Mesangial cell (primary cell): ENCODE measurements at places on chromosomes 3 and 15. TPM values are rescaled to one million over a fixed set of nuclear protein-coding genes. Genes with fewer than 3 reads are reported as not detected.

The AADACL2 gene
- not detected in 2 replicates for total RNA-seq

The RTP4 gene
- 0.89 TPM in 1 of 2 replicates, not detected in the other for total RNA-seq

The RLBP1 gene
- not detected in 2 replicates for total RNA-seq

The GABRR3 gene
- total RNA-seq = not detected in 2 replicates

The PFN2 gene
- total RNA-seq = 81.3 and 87.5 TPM in 2 replicates

The CDAN1 gene
- 9.0 and 10.3 TPM in 2 replicates for total RNA-seq

The PLCB2 gene
- total RNA-seq = 0.81 and 2.2 TPM in 2 replicates

The BCHE gene
- 0.89 and 1.1 TPM in 2 replicates for total RNA-seq

The C2CD4A gene
- 0.25 TPM in 1 of 2 replicates, not detected in the other for total RNA-seq

The ADPRH gene
- 5.4 and 8.1 TPM in 2 replicates for total RNA-seq

The GOLGA6B gene
- total RNA-seq = not detected in 2 replicates

The PLA2G4F gene
- not detected in 2 replicates for total RNA-seq

The GOLGA8S gene
- not detected in 2 replicates for total RNA-seq

The LIPH gene
- 0.13 TPM in 1 of 2 replicates, not detected in the other for total RNA-seq

The TRPM1 gene
- total RNA-seq = not detected in 2 replicates

The MAGI1 gene
- total RNA-seq = 6.4 and 14.6 TPM in 2 replicates

The STRC gene
- not detected in 2 replicates for total RNA-seq

The GOLGA8T gene
- total RNA-seq = not detected in 2 replicates

The CX3CR1 gene
- total RNA-seq = under 0.01 TPM in 1 of 2 replicates, not detected in the other

The SPINT1 gene
- total RNA-seq = 64.9 and 128 TPM in 2 replicates

The ESYT3 gene
- total RNA-seq = 1.5 and 1.6 TPM in 2 replicates

The HGD gene
- 1.6 and 4.7 TPM in 2 replicates for total RNA-seq

The SLC28A1 gene
- not detected in 2 replicates for total RNA-seq

The SNAP23 gene
- 35.4 and 60.6 TPM in 2 replicates for total RNA-seq

The TEX55 gene
- not detected in 2 replicates for total RNA-seq

The KNSTRN gene
- total RNA-seq = 10.0 and 94.8 TPM in 2 replicates

The TMEM212 gene
- not detected in 2 replicates for total RNA-seq

The LACTB gene
- total RNA-seq = 9.6 and 12.4 TPM in 2 replicates

The CDC25A gene
- total RNA-seq = 7.9 and 24.8 TPM in 2 replicates

The CPN2 gene
- total RNA-seq = not detected in 2 replicates

The CAV3 gene
- total RNA-seq = not detected in 2 replicates

The PCOLCE2 gene
- 1.0 and 2.9 TPM in 2 replicates for total RNA-seq

The CFAP91 gene
- 2.0 and 3.2 TPM in 2 replicates for total RNA-seq

The CCR9 gene
- under 0.01 TPM in 1 of 2 replicates, not detected in the other for total RNA-seq

The RGMA gene
- total RNA-seq = 0.98 and 2.5 TPM in 2 replicates

The GOLGA6D gene
- not detected in 2 replicates for total RNA-seq
